Left kidney (tissue), 8 donors: ENCODE measurements at places on chromosomes 1 and 21.
A peak's percentile ranks its signal among the peaks of the same experiment; 100 is the strongest.

- DNase-seq = no peak
These were observed 19.4 kb downstream of the ABCG1 start for GRCh38 chr21:42238185-42238934.

- no peak for DNase-seq
These were observed 28.6 kb downstream of the TRIT1 start for GRCh38 chr1:39854738-39855137.

- peak; percentile 41 for DNase-seq
These were observed 37.3 kb downstream of the CHAF1B start for GRCh38 chr21:36422279-36423098.

GRCh38 chr1:46691997-46692790 is 20.5 kb downstream of the TEX38 start:
- no peak for DNase-seq

DNA sequence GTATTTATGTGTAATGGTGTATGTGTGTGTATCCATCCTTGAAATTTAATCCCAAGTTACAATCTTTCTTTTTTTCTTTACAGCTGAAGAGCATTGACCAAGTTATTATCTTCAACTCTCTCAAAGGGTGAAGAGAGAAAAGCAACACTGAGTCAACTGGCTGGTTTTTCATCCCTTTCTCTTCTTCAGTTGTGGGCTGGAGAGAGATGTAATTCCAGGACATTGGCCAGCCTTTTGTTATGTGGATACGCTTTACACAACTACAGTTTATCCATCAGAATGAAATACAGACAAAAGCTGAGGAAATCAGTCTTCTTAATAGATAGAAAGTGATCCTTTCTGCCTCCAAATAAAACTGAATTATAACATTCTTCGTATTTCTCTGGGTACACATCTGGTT is 357.0 kb upstream of the NCAM2 start:
- DNase-seq = no peak

DNA sequence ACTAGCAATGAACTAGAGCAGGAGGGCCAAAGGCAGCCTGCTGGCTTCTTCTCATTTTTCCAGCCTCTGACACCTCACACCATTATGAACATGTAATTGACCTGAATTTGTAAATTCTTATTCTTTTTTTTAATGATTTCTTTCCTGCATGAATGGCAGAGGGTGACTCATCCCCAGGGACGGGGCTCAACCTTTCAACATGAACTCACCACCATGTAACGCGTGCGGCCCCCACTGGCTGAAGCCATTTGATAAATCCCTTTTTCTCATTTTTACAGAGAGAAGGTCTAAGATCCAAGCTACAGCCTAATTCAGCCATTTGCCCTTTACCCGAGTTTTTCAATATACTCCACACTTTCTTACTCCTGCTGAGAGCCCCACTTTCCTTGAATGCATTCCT is 9.3 kb upstream of the ETS2 start:
- DNase-seq = no peak

DNA sequence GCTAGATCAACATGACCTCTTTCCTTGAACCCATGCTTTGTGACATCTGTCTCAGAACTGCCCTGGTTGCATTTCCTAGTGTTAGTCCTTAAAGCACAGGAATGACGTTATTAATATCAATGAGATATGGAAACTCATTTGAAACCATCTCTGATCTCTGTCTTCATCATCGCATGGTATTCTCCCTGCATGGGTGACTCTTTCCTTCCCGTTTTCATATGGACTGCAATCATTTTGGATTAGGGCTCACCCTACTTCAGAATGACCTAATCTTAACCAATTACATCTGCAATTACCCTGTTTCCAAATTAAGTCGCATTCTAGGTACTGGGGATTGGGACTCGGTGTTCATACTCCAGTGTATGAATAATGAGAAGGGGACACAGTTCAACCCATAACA is 41.7 kb upstream of the DISC1 start:
- no peak for DNase-seq

GRCh38 chr1:204524986-204525385 is 8.8 kb downstream of the MDM4 start:
- no peak for DNase-seq

DNA sequence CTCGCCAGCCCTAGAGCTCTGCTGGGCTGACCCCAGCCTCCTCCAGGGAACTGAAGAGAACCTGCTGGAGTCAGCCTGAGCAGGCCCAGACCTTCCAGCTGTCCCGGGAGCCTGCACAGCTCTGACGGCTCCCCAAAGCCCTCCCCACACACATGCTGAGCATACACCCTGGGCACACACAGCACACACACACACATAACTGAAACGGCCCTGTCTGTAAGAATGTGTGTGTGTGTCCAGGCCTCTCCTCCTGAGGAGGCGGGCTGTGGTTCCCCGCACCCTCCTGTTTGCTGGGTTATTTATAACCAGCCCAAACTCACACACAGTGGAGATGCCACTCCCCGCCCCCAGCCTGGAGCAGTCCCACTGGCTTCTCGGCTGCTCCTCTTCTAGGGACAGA is 20.2 kb downstream of the SDC3 start:
- no peak for DNase-seq

- no peak for DNase-seq
These were observed 83.9 kb downstream of the NID1 start for GRCh38 chr1:235980976-235981375.

- DNase-seq = no peak
These were observed 13.1 kb downstream of the NR5A2 start for GRCh38 chr1:200040481-200041138.
